ENCODE measurements at places on chromosomes 12 and 14.

- DNase-seq = no peak
Measured at GRCh38 chr12:21644516-21644915, 13.1 kb downstream of the LDHB start.

DNA sequence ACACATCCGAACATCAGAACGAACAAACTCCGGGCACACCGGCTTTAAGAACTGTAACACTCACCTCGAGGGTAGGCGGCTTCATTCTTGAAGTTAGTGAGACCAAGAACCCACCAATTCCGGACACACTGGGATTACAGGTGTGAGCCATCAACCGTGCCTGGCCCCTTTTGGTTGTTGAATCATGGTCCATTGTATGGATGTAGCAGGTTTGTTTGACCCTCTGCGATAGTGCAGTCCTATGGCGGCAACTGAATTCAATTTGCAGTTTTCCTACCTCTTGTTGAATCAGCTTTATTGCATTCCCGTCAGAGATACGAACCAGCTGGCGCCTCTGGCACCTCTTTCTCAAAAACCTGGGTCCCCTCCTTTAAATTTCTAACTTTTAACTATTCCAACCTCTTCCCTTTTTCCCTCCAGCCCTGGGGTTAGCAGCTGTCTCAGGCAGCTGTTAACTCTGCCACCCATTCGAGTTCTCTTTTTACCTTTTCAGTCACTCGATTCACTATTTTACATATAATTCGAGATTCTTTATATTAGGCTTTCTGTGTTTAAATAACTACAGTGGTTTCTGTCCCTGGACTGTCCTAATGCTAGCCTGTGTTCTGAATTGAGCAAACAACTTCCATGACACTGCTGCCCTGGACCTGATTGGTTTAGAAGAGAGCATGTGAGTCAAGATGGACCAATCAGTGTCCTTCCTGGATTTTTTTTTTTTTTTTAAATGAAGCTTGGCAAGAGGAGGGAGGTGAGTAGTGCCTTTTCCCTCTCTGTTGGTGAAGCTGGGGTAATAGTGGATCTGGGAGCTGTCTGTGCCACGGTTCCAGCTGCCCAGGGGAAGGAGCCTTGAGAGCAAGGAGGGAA, 261.5 kb downstream of the PCNX1 start:
- DNase-seq = no peak

GRCh38 chr12:12622418-12622817, 10.7 kb downstream of the CREBL2 start:
- no peak for DNase-seq

GRCh38 chr12:94851396-94852028, 152.0 kb downstream of the NDUFA12 start:
- DNase-seq = no peak

Measured in cortex of kidney (tissue), 1 donor.